D721Med (cell line): ENCODE measurements at places on chromosomes 6 and 20.

GRCh38 chr6:15523679-15524630, 138.9 kb downstream of the DTNBP1 start:
- no peak for DNase-seq

GRCh38 chr6:33126101-33126714, 50.4 kb downstream of the HLA-DPB1 start:
- DNase-seq, result peak; percentile 26

GRCh38 chr6:157847846-157848245, 24.8 kb downstream of the SNX9 start:
- no peak for DNase-seq

DNA sequence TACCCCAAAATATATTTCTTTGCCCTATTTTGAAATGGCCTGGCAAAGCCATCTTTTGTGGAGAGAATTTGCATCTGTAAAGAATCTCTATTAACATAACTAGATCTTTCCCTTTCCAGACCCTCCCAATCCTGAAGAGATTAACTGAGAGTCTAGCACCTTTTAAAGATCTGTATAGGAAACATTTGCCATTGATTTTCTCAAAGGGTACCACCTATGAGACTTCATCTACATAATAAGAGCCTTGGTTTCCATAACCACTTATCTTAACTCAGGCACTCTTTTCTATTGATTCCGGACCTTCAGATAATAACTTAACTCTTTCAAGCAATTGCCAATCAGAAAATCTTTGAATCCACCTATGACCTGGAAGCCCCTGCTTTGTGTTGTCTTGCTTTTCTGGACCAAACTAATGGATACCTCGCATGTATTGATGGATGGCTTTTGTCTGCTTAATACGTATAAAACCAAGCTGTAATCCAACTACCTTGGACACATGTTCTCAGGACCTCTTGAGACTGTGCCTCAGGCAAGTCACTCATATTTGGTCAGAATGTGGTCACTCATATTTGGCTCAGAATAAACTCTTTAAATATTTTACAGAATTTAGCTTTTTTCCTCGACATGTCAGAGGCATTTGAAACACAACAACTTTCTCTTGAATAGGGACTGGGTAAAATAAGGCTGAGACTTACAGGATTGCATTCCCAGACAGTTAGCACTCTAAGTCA, 31.4 kb downstream of the SLC22A2 start:
- no peak for DNase-seq

DNA sequence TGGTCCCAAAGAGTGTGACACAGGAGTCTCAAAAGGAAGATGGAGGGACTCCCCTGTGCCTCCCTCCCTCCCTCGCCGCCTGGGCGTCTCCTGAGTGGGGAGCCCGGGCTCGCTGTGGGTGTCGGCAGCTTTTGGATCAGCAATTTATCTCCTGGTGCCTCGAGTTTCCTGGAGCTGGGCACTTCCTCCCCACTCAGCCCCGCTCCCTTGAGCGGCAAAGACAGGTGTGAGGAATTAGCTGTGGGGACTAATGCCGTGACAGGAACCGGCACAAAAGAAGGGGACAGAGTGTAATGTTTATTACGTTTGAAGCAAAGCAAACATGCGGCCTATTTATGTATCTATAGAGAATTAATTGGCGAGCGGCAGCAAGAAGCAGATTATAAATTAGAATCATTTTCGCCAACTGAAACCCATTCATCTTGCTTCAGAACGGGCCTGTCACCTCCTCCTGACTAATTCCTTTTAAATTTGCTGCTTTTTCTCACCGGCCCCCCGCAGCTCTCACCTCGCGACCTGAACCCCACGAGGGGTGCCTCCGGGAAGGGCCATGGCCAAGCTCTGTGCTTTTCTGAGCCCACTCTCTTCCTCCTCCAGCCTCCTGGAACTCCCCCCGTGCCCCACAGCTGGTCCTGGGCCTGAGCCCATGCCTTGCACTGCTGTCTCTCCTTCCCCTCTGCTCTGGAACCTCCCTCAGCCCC, 8.8 kb upstream of the CDH22 start:
- DNase-seq, result no peak

GRCh38 chr20:25282034-25282781, 34.3 kb downstream of the PYGB start:
- DNase-seq, result no peak

DNA sequence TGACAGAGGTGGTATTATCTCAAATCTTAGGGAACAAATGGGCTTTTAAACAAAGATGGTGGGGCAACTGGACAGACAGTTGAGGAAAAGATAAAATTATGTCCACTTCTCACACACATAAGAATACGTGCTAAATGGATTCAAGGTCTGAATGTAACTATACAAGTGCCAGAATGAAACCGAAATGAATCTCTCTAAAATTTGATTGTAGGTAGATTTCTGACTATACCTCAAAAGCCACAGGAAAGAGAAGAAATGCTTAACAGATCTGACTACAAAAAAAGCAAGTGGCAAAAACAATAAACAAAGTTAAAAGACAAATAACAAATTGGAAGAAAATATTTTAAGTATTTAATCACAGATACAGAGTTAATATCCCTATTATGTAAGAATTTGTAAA, 182.7 kb upstream of the OLIG3 start:
- no peak for DNase-seq

GRCh38 chr20:15814911-15815310, 758.3 kb downstream of the KIF16B start:
- DNase-seq, result no peak

DNA sequence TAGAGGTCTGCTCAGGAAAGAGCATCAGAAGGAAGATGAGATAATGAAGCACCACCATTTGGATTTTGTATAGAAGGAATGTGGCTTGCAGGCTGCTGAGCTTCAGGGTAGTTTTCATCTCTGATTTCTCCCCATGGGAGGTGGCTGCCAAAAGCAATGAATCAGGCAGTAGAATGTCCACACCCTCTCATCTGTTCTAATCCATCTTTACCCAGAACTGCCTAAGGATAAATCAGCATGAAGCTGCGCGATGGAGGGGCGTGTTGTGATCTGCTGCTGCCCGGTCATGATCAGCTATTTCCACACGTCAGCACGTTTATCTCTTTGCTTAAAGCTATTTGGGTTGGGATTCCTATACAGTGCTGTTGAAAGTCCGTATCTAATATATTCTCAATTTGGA, 295.4 kb downstream of the FOXA2 start:
- DNase-seq, result no peak

GRCh38 chr20:5096463-5096862, 23.3 kb downstream of the PCNA start:
- DNase-seq, result no peak

DNA sequence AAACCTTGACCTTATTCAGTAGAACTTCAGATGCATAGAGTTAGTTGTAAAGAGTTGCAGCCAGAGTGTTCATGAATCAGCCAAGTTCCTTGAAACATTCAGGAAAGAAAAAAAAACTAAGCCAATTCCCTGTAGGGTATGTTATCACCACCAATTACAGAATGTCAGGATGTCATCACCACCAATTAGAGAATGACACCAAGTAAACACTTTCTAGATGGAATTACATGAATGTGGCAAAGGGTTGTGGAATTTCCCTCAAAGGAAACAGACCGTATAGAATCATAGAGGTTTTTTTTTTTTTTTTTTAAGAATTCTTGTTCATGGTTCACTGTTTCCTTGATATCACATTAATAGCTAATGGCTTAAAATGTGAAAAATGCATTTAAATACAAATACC, 472.1 kb upstream of the RNF217 start:
- no peak for DNase-seq

DNA sequence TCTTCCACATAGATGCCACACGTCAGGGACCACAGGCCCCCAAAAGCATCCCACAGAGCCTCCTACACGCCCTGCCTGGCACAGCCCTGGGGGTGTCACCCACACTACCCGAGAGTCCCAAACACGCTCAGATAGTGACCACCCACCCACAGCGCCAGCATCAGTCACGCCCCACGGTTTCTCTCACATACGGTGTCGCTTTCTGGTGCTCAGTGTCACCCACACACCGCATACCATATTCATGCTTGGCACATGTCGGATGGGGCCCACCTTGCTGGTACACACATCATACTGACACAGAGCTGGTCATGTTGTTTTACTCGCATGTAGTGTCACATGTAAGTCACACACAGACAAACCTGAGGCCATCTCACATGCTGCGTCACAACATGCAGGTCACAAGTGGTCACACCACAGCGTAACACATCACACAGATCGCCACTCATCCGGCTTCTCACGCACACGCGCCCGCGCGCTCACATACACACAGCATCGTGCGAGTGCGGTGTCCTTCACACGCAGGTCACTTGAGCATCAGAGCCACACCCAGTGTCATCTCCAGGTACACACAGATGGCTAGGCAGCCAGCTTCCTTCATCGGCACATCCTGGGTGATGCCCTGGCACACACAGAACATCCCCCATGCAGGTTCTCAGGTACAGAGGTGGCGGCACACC, 3.4 kb downstream of the TEAD3 start:
- DNase-seq, result no peak

- DNase-seq, result no peak
Observed at GRCh38 chr20:57514273-57514751, 10.6 kb downstream of the CTCFL start.

DNA sequence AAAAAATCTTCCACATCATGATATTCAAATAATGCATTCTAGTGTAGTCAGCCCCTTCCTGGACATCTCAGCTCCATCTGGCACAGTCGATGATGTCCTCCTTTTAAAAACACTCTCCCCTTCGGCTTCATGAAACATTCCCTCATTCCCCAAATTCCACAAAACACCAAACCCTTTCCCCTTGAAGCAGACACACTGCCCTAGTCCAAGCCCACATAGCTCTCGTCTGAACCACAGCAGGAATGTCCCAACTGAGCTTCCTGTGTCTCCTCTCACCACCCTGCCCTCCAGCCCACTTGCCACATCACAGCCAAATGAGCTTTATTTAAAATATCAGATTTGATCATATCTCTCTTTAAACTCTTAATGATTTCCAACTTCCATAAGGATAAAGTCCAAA, 106.4 kb upstream of the CARMIL1 start:
- DNase-seq, result no peak

DNA sequence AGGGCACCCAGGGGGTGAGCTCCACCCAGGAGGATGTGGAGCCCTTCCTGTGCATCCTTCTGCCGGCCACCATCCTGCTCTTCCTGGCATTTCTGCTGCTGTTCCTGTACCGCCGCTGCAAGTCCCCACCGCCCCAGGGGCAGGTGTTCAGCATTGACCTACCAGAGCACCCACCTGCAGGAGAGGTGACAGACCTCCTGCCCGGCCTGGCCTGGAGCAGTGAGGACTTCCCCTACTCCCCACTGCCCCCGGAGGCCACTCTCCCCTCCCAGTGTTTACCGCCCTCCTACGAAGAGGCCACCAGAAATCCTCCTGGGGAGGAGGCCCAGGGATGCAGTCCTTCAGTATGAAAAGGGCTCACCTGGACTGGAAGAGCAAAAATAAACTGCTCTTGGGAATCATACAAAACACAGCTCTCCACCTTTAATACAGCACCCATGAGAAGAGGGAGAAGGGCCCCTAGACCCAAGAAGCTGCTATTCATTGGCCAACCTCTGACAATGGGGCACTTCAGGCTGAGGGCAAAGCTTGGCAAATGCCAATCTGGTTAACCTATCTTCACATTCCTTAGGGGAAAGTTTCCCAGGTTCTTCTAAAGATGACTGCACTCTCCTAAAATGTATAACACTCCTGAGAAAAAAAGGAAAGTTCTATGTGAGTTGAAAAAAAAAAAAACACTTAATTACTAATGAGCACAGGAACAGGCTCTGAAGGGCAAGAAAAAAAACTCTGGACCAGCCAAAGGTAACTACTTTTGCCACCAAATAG, 5.0 kb downstream of the SMIM28 start:
- no peak for DNase-seq

DNA sequence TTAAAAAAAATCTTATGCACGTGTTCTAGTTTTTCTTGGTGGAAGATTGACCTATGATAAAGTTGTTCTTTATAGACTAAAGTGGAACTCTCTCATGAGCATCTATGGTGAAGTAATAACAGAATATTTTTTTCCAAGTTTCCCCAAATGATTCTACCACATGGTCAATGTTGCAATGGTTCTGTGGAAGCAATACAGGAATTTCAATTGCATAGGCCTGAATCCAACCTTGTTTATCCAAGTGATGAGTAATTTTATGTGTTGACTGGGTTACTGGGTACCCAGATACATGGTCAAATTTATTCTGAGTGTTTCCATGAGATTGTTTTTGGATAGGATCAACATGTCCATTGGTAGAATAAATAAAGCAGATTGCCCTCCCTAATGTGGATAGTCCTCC, 581.5 kb downstream of the MMUT start:
- DNase-seq, result no peak
